Cortex of kidney (tissue), 1 donor: ENCODE measurements at places on chromosomes 1 and 21.

DNA sequence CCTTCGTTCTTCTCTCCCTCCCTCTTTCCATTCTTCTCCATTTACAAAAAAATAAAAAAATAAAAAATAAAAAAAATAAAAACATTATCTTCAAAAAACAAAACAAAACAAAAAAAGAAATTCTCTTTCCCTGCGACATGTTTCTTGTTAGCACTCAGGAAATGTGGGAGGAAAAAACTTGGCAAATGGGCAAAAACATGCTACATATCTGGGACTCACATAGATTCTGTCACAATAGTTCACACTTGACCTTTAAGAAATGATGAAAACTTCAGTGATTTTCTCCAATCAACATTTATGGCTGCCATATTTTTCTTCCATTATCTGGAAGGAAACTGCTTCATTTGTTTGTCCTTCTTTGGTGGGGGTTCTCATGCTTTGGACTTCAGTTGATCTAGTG lies 109.3 kb downstream of the PRKAB2 start:
- no peak for DNase-seq

- DNase-seq, result no peak
Measured at GRCh38 chr1:169802888-169803287, 8.2 kb upstream of the METTL18 start.

DNA sequence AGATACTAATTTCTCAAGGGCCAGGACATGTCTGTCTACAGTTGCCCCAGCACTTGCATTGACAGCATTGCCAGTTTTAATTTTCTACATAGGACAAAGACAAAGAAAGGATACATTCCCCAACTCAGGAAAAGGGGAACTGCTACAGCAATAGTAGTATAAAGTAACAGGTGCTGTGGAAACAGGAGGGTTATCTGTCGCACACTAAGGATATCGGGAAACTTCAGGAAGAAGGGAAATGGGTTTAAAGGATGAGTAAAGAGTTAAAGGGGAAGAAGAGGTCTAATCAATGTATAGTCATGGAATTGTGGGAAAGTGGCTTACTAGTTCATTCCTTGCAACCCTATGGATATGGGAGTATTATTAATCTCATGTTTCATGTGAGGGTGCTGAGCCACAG lies 16.2 kb downstream of the SYNC start:
- DNase-seq, result no peak

- DNase-seq, result no peak
Measured at GRCh38 chr1:51734896-51735745, 118.2 kb downstream of the OSBPL9 start.

GRCh38 chr1:44775930-44776729 lies 790 bp downstream of the RPS8 start:
- no peak for DNase-seq

DNA sequence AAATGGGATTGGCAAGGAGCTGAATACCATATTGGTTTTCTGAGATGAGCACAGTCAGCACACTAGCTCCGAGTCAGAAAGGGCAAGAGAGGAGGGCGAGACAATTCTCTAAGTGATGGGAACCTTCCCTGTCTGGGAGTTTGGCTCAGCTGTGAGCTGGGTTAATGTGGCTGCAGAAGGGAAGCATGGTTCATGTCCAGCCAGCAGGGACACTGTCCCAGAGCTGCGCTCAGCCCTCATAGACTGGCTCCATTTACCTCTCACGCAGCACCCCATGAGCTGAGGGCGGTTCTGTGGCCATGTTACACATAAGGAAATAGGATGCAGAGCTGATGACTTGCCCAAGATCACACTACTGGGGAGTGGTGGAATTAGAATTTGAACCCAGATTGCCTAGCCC lies 15.7 kb upstream of the CPT2 start:
- DNase-seq, result no peak

- no peak for DNase-seq
Measured at GRCh38 chr1:207993477-207994445, 82.8 kb upstream of the CD34 start.

- DNase-seq, result no peak
Measured at GRCh38 chr1:119987112-119987511, 82.3 kb downstream of the NOTCH2 start.

- no peak for DNase-seq
Measured at GRCh38 chr1:242546441-242546840, 21.9 kb upstream of the PLD5 start.

- DNase-seq, result no peak
Measured at GRCh38 chr1:86750530-86750929, 46.2 kb downstream of the SH3GLB1 start.

- DNase-seq, result no peak
Measured at GRCh38 chr1:63108206-63108605, 214.2 kb upstream of the FOXD3 start.

DNA sequence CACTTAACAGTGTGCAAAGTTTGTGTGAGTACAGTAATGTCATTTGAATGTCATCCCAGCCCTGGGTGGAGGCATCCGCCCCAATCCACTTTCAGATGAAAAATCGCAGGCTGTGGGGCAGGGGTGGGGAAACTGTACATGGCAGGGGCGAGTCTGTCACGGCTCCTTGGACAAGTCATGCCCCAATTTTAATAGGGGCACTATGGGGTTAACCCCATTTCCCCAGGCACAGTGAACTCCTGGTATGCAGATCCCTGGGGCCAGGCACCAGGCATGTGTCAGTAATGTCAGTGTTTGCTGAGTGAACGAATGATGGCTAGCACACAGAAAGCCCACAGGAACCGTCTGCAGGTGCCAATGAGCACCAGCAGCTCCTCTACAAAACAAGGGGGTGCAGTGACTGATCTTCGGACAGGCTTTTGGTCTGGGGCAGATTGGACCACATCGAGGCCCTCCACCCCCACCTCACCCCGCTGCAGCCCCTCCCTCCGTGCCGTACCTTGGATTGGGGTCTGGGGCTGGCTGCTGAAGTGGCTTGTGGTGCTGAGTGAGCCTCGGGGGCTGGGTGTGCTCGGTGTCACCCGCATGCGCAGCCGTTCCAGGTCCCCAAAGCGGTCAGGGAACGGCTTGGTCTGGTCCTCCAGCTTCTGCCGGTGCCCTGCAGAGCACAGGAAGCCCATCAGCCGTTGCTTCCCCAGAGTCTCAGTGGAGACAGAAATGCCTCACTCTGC lies 23.2 kb downstream of the RUNX3 start:
- no peak for DNase-seq

DNA sequence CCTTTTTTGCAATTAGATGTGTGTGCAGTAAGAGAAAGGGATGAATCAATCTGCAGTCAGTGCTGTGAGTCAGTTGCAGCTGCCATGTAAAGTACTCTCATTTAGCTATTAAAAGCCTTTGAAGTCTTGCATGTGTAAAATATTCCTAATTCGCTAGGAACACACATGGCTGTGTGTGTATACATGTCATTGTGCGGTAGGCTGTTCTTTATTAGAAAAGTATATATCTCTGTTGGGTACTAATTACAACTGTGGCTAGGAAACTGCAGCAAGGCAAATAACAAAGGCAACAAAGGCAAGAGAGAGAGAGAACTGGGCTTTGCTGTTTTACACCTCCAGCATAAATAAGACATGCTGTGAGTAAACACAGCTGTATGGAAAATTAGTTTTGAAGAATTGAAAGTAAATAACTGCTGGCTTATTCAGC lies 41.7 kb downstream of the EPB41 start:
- DNase-seq, result no peak

DNA sequence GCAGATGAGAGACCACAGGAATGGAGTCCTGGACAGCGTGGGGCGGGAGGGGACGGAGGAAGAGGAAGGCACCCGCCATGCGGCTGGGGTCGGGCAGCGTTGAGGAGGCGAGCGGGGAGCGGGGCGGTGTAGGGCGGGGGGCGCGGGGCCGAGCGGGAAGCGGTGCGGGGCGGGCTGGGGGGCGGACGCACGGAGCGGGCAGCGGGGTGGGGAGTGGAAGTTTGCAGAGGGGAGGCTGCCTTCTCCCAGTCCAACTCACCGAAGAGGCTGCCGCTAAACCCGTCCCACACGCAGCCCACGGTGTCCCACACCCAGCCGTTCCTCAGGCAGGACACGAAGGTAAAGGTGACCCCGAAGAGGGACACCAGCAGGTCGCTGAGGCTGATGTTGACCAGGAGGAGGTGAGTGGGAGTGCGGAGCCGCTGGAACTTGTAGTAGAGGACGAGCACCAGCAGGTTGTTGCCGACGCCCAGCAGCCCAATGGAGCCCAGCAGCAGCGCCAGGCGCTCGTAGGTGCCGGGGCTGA lies 483 bp downstream of the CHML start:
- DNase-seq, result no peak

DNA sequence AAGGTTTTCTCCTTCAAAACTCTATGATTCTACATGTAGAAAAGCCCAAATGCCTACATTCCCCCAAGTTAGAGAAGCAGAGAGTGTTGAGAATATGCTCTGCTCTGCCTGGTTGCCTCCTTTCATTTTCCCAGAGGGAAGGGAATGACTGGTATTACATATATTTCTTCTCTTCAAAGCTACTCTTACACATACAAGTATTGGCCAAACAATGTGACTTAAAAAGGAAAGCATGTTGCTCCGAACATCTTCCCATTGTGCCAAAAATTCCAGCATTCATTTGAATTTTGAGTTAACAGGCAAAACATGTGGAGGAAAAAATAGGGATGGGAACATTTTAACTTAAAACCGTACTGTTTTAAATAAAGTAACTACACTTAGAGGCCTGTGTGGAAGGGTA lies 125.2 kb downstream of the COQ8A start:
- DNase-seq, result no peak

DNA sequence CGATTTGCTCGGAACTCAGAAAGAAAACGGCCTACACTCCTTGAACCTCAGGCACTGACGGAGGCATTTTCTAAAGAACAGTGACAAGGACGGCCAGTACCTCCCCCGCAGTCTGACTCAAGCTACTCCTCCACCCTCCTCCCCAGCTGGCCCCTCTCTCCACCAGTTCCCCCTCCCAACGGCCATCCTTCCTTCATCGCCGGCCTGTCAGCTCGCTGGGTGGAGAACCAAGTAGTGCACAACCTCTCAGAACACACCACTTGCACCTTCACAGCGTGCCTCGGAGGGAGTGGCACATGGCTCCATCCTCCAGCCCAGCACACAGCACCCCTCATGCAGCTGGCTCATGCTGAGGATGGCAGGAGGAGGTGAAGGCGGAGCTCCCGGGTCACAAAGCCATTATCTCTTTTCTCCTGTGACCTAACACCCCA lies 58.8 kb downstream of the TOR1AIP2 start:
- DNase-seq, result no peak

GRCh38 chr21:34132926-34133325 lies 59.5 kb downstream of the MRPS6 start:
- no peak for DNase-seq

GRCh38 chr1:88730995-88731394 lies 46.9 kb downstream of the PKN2 start:
- DNase-seq, result no peak

DNA sequence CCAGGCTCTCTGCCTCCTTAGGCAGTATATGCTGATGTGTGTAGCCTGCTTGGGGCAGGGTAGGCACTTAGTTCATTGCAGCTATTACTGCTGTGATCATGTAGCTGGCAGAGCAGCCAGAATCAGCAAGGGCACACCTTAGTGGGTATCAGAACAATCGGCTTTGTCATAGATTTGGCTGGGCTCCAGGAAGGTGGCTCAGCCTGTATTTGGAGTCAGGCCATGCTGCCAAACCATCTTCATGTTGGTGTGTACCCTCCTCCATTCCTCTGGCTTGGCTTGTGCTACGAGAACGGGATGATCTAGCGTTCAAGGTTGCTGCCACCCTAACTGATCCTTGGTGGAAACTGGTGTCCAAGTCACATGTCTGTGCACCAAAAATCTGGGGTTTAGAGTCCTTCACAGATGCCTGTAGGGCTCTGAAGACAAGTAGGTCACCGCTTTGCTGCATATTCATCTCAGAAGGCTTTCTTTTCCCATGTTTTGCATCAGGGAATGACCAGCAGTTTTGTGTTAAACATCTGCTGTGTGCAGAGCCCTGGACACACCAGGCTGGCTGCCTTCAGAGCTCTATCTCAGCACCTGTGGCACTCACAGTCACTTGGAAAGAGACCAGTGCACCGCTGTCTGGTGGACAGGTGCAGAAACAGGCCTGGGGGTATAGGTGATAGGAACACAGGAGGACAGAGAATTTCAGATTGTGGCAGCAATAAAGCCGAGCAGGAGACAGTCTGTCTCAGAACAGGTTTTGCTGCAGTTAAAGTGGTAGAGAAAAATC lies 23.7 kb downstream of the VANGL1 start:
- DNase-seq, result no peak

- DNase-seq, result peak; percentile 58
Measured at GRCh38 chr1:117367046-117368025, at the start of gene MAN1A2. Gene MAN1A2 (plus strand): TSS chr1:117367449. CDS start chr1:117368184, 735 bp downstream.

GRCh38 chr1:21659099-21659923 lies 9.8 kb downstream of the RAP1GAP start:
- DNase-seq, result no peak

- no peak for DNase-seq
Measured at GRCh38 chr1:7693662-7694061, 77.4 kb upstream of the VAMP3 start.

- no peak for DNase-seq
Measured at GRCh38 chr21:46286648-46287002, 483 bp downstream of the YBEY start.

DNA sequence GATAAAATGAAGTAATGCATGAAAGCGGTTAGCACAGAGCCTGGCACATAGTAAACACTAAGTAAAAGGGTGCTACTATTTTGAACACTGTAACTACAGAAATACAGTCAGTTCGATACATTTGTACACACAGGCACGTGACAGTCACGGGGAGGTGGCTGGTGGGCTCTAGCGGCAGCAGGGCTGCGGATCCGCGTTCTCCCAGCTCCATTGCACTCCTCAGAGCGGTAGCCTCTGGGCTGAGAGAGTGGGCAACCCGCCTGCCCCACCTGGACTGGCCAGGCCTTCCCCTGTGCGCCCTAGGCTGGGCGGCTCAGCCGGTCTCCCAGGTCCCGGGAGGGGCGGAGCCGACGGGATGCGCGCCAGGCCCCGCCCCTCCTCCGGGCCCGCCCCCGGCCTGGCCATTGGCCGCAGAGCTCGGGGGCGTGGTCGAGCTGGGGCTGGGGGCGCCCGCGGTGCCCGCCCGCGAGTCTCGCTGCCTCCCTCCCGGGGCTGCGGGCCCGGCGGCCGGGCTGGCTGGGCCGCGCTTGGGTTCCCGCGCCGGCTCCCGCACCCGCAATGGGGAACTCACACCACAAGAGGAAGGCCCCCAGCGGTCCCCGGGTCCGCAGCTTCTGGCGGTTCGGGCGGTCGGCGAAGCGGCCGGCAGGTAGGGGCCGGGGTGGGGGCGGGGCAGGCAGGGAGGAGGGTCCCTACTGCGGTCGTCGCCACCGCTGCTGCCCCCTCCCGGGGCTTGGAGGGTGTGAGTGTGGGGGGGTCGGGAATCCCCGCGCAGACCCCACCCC lies 51.2 kb upstream of the SYNC start:
- DNase-seq, result no peak

DNA sequence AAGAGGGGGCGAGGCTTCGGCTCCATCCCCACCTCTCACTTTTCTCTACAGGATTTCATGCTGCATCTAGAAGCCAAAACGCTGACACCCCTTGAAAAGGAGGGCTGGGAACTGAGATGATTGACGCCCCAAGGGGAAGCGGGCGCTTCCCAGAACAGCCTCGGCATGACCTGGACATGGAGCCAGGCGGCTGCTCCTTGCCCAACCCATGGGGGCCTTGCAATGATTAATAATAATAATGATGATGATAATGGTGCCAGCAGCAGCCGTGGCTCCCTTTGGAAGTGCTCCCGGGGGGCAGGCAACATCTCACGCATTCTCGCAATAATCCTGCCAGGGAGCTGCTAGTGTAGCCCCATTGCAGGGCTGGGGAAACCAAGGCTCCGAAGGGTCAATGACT lies 78.2 kb downstream of the RAP1GAP start:
- no peak for DNase-seq
